NCI-H1694 (cell line): ENCODE measurements at places on chromosomes 5 and 9.

DNA sequence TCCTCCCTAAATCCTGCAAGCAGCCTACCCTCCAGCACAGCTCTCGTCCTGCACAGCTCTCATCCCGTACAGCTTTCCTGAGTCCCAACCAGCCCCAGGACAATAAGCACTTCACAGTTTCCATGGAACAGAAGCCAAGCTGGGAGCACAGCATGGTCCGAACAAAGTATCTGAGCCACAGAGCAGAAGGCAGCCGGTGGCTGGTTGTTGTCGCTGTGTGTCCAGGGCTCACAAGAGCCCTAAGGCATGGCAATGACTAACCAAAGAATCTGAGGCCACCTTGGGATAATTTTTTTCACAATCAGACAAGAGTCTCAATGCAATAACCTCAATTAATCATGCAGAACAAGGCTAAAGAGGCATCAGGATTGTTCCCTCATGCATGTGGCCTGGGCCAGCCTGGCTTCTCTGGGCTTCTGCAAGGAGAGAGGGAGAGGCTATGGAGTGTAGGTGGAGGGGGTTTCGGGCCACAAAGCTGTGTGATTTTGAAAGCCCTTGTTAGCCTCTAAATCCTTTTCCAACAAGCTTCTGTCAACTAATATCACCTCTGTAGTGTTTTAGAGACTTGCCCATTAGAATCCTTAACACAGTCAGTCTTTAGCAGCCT is 323.4 kb downstream of the PIK3R1 start:
- DNase-seq = no peak

GRCh38 chr5:88269222-88269771 is 652 bp upstream of the TMEM161B start:
- DNase-seq = no peak

GRCh38 chr9:84756731-84757130 is 87.2 kb downstream of the NTRK2 start:
- no peak for DNase-seq

GRCh38 chr5:170100066-170100943 is 5.4 kb upstream of the FOXI1 start:
- DNase-seq = peak; percentile 70

- DNase-seq = no peak
Measured at GRCh38 chr5:18114151-18114757, 480.0 kb downstream of the TAF11L14 start.

GRCh38 chr9:114369216-114370130 is 18.3 kb downstream of the AKNA start:
- DNase-seq = no peak
